ENCODE measurements at places on chromosomes 2 and 18.

- H3K27ac ChIP-seq = no peak overlapping the region
- peaks cover 42% of the 10 kb centered on the region for H3K36me3 ChIP-seq
Observed at GRCh38 chr2:98540536-98540935, 67.8 kb downstream of the COA5 start.

- H3K4me3 ChIP-seq = no peak within 1 kb of the TSS
- peaks cover 25% of the 10 kb centered on the region for H3K4me1 ChIP-seq
- H3K27me3 ChIP-seq = no peaks in the 10 kb centered on the region
- peaks cover 23% of the 10 kb centered on the region for H3K36me3 ChIP-seq
Observed at GRCh38 chr2:219169930-219170654, at the start of gene SLC23A3. Gene SLC23A3 (minus strand): TSS chr2:219170029. CDS start chr2:219169984, 45 bp downstream.

DNA sequence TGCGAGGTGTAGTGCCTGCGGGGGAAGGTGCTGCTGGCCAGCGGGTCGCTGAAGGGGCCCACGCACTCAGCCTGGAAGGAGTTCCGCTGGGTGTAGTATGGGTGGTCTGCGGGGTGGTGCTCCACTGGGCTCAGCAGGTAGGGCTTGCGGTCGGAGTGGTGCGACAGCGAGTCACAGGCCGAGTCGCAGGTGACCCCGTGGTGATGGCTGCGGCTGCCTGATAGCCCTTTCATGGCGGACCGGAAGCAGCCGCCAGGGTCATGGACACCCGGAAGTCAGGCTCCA is 429.8 kb downstream of the TGIF1 start:
- H3K36me3 ChIP-seq = no peaks in the 10 kb centered on the region
- no peak for DNase-seq
- H3K4me3 ChIP-seq = no peak overlapping the region

DNA sequence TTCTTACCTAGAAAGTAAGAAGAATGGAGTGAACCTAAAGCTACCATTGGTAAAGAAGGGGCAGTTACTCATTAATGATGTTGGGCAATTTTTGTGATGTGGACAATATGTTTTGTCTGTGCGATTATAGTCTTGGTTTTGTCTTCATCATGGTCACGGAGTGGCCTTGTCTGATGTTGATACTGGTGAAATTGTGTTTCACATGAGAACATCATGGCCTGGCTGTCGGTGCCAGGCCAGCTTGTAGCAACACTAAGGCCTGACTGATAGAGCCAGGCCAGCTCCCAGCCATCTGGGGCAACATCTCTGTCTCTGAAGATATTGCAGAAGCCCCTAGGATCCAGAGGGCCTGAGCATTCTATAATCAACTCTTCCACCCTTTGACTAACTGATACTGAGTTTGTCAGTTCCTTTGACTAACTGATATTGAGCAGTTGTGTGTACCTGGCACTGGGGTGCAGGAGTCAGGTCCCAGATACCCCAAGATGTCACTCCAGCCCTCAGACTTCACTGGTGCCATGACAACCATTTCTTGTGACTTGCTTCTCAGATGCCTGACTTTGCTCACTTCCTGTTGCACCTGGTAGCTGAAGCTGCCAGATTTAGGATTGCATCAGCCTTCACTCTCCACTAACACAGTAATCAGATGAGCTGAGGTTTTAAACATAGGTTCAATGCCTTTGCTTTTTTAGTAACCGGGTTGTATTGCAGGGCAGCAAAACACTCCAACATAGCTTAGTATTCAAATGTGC is 62.5 kb downstream of the RPIA start:
- H3K27me3 ChIP-seq = no peaks in the 10 kb centered on the region
- H3K36me3 ChIP-seq = peaks cover 63% of the 10 kb centered on the region
- peak; percentile 62 for DNase-seq
- H3K27ac ChIP-seq = peak overlapping the region; percentile 91

- peaks cover 3% of the 10 kb centered on the region for H3K36me3 ChIP-seq
- no peak overlapping the region for H3K27ac ChIP-seq
- peaks cover 24% of the 10 kb centered on the region for H3K27me3 ChIP-seq
- no peak for DNase-seq
- no peaks in the 10 kb centered on the region for H3K4me1 ChIP-seq
Observed at GRCh38 chr2:218925434-218925833, 34.0 kb upstream of the CDK5R2 start.

- no peak overlapping the region for H3K4me3 ChIP-seq
- no peaks in the 10 kb centered on the region for H3K36me3 ChIP-seq
- H3K27ac ChIP-seq = no peak overlapping the region
- peaks cover 3% of the 10 kb centered on the region for H3K4me1 ChIP-seq
- DNase-seq = no peak
- peaks cover 7% of the 10 kb centered on the region for H3K27me3 ChIP-seq
Observed at GRCh38 chr2:41950666-41950960, 97.2 kb upstream of the PKDCC start.

- DNase-seq = peak; percentile 48
- H3K36me3 ChIP-seq = no peaks in the 10 kb centered on the region
- H3K27ac ChIP-seq = no peak overlapping the region
- H3K27me3 ChIP-seq = peaks cover 2% of the 10 kb centered on the region
- peaks cover 16% of the 10 kb centered on the region for H3K4me1 ChIP-seq
Observed at GRCh38 chr18:41906528-41907146, 48.4 kb upstream of the PIK3C3 start.

DNA sequence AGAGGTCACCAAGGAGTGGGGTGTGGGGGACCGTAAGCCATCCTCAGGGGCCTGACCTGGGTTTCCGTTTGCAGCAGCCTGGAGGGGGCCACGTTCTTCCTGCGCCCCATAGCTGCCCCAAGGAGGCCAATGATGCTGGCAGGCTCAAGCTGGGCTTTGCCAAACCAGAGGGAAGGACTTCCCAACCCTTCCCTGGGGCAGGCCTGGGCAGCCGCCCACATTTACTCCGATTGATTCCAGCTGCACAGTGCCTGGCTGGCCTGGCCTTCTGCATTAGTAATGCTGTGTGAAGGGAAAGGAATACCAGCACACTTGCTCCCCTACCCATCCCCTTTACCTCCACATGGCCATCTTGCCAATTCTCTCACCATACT is 360.6 kb upstream of the SLC14A2 start:
- no peak overlapping the region for H3K27ac ChIP-seq
- H3K36me3 ChIP-seq = no peaks in the 10 kb centered on the region
- H3K4me3 ChIP-seq = no peak overlapping the region
- H3K4me1 ChIP-seq = no peaks in the 10 kb centered on the region
- DNase-seq = no peak
- peaks cover 8% of the 10 kb centered on the region for H3K27me3 ChIP-seq

- no peak overlapping the region for H3K27ac ChIP-seq
- no peaks in the 10 kb centered on the region for H3K4me1 ChIP-seq
- no peak for DNase-seq
- H3K27me3 ChIP-seq = no peaks in the 10 kb centered on the region
Observed at GRCh38 chr18:72261590-72261989, 282.6 kb downstream of the CBLN2 start.

DNA sequence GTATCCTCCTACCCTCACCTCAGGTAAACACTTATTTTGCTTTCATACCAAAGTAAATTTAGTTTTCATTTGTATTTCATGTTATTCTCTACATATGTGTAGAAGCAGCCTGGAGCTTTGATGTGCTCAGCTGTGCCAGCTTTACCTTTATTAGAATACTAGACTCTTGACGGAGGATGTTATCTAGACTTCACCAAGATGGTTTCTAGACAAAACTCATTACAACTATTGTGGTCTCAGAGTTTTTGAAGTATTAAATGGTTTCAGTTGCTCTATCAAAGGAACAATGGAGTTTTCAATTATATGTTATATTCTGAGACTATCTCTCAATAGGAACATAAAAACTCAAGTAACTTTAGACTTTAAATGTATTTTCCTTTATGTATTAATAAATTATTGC is 5.0 kb upstream of the IL18RAP start:
- peaks cover 6% of the 10 kb centered on the region for H3K36me3 ChIP-seq
- H3K27me3 ChIP-seq = peaks cover 6% of the 10 kb centered on the region
- peak overlapping the region; percentile 77 for H3K27ac ChIP-seq
- peaks cover 53% of the 10 kb centered on the region for H3K4me1 ChIP-seq
- no peak for DNase-seq

DNA sequence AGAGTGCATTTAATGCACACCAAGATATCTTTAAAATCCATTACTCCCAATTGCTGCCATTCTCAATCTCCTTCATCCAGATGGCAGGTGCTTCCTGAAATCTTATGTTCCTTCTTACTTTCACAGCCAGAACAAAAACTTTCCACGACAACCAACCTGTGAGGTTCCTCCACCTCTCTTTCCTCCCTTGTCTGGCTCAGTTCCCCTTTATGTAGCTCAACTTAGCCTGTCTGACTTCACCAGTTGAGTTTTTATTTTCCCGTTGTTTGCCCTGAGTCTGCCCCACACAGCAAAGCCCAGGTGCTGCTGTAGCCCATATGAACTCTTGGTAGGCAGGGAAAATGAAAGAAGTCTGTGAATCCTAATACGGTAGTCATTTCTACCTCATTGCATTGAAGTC is 112.5 kb downstream of the MREG start:
- DNase-seq = no peak
- no peak overlapping the region for H3K27ac ChIP-seq
- H3K4me1 ChIP-seq = peaks cover 6% of the 10 kb centered on the region
- H3K4me3 ChIP-seq = no peak overlapping the region
- H3K36me3 ChIP-seq = no peaks in the 10 kb centered on the region
- H3K27me3 ChIP-seq = peaks cover 16% of the 10 kb centered on the region

DNA sequence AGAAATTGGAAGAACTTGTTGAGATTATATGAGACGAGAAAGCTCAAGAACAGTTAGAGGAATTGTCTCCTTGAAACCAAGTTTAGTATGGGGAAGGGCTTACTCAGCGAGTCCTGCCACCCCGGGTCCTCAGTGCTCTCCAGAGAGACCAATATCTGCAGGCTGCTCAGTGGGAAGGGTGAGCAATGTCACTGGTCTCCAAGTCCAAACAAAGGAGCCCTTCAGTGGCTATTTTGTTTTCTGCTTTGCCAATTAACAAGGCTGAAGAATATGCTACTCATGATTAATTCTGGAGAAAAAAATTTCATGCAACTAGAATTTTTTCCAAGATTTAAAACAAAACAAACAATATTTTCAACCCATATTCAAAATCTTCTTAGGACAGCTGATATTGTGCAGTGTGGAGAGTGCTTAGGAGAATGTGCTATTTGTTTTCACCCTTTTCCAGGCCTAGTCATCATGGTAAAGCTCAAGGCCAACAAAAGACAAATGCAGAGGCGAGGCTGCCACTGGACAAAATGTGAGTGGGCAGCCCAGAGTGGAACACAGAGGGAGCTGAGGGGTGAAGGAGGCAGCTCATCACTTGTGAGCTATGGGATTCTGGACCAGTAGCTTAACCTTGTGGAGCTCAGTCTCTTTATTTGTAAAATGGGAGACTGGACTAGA is 83.8 kb upstream of the TMEM17 start:
- peaks cover 7% of the 10 kb centered on the region for H3K27me3 ChIP-seq
- no peaks in the 10 kb centered on the region for H3K4me1 ChIP-seq
- no peaks in the 10 kb centered on the region for H3K36me3 ChIP-seq

DNA sequence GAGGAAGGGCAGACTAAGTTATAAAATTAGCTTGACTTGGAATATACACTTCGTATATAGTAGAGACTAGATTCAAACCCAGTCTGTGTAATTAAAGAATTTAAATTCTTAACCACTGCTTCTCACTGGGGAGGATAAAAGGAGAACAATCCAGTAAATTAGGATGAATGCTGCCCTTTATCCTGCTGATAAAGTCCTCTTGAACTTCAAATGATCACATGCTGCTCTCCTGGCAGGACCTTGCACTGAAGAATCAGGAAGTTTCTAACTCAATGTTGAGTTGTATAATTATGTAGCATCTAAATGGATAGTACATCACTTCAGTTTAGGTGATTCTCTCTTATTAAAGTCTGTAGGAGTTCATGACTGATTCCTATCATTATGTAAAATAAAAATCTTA is 1179.7 kb downstream of the DSC3 start:
- no peak for DNase-seq
- H3K4me3 ChIP-seq = no peak overlapping the region
- no peak overlapping the region for H3K27ac ChIP-seq
- H3K27me3 ChIP-seq = no peaks in the 10 kb centered on the region
- H3K36me3 ChIP-seq = no peaks in the 10 kb centered on the region

DNA sequence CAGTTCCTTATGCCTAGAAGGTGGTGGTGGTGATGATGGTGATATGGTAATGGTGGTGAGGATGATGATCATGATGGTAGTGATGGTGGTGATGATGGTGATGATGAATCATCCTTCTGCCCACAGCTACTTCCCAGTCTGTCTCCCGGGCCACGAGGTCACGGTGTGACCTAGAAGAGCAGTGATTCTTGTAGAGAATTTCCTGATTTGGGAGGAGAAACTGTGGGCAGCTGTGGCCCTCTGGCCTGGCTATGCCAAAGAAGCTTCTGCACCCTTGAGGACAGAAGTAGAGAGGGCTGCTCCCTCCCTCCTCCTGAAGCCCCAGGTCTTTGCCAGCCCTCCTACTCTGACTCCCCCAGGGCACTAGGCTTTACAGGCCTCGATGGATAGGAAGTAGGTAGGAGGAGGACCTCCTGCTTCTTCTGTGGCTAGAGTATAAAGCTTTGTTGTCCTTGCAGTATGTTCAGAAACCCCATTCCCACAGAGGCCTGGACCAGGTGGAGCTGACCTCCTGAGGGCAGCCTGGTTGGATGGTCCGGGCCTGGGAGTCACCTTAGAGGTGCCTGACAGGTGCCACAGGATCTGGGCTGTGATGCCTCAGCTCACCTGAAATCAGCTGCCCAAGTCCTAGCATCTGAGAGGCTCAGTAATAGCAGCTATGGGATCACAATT is 57.9 kb upstream of the EPAS1 start:
- peak; percentile 64 for DNase-seq
- no peak overlapping the region for H3K4me3 ChIP-seq
- no peaks in the 10 kb centered on the region for H3K27me3 ChIP-seq
- peaks cover 41% of the 10 kb centered on the region for H3K4me1 ChIP-seq
- H3K36me3 ChIP-seq = no peaks in the 10 kb centered on the region
- peak overlapping the region; percentile 92 for H3K27ac ChIP-seq

GRCh38 chr2:45259138-45259537 is 249.9 kb upstream of the SIX2 start:
- no peak overlapping the region for H3K27ac ChIP-seq
- DNase-seq = no peak
- H3K36me3 ChIP-seq = no peaks in the 10 kb centered on the region
- peaks cover 15% of the 10 kb centered on the region for H3K27me3 ChIP-seq

- H3K27ac ChIP-seq = no peak overlapping the region
- no peak for DNase-seq
- H3K36me3 ChIP-seq = no peaks in the 10 kb centered on the region
- no peaks in the 10 kb centered on the region for H3K4me1 ChIP-seq
Observed at GRCh38 chr18:28075501-28075900, 101.4 kb downstream of the CDH2 start.

DNA sequence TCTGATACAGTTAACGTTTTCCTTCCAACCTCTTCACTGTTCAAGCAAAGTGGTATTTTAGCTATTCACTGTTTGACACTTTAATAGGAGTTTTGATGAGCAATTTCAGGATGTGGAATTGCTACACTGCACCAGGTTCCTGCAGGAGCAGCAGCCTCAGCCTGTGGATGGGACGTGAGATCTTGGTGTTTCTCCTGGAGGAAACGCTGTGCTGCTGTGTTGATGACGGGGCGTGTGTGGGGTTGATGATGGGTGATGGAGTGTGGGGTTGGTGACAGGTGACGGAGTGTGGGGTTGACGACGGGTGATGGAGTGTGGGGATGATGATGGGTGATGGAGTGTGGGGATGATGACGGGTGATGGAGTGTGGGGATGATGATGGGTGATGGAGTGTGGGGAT is 98.9 kb downstream of the RTP5 start:
- no peak overlapping the region for H3K4me3 ChIP-seq
- H3K4me1 ChIP-seq = peaks cover 21% of the 10 kb centered on the region
- no peaks in the 10 kb centered on the region for H3K27me3 ChIP-seq
